ENCODE measurements at places on chromosomes 2 and 18.

- no peak for DNase-seq
These were observed 97.2 kb downstream of the RTN4 start for GRCh38 chr2:54952978-54953456.

- no peak for DNase-seq
These were observed 335.6 kb downstream of the CYRIA start for GRCh38 chr2:16330012-16330411.

- no peak for DNase-seq
These were observed 95.3 kb downstream of the DCC start for GRCh38 chr18:52435301-52435700.

DNA sequence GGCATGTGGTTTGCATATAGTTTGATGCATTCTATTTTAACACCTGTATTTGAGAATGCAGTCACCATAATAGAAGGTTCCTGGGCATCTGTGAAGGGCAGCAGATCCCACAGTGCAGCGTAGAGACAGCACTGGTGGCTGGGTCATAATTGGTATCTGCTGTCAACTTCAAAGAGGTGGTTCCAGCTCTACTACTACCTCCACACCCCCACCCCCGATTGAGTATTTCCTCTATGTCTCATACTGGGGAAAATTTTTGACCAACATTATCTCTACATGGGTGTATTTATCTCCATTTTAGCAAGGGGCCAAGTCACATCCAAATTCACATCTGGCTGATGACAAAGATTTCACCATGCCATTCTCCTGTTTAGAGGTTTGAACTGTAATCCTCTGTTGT is 43.0 kb downstream of the TRPM8 start:
- DNase-seq: no peak

- no peak for DNase-seq
These were observed 340.4 kb upstream of the MMADHC start for GRCh38 chr2:149928011-149928410.
